Stimulated activated CD8-positive, alpha-beta memory T cell treated with anti-CD3 and anti-CD28 coated beads, Interleukin-7, amount 100 ng/mL, for 1 hour (primary cell): ENCODE measurements at places on chromosomes 12 and 14.

- no peak for DNase-seq
Observed at GRCh38 chr14:93212432-93212831, 5.4 kb downstream of the UBR7 start.

DNA sequence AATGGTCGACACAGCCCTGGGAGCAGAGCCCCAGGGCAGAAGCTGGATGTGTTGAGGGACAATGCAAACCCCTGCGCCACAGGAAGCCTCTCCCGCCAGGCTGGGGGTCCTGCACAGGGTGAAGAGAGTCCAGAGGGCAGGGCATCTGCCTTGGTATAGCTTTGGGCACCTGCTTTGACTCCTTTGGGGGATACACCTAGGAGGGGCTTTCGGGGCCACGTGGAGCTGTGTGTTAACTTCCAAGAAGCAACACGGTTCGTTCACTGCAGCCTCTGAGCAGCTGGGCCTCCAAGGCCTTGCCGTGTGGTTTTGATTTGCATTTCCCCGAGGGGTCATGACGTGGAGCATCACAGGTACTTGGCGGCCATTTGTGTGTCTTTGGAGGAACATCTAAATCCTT, 5.8 kb upstream of the PUS1 start:
- no peak for DNase-seq

GRCh38 chr12:3216097-3216496, 138.9 kb downstream of the TSPAN9 start:
- DNase-seq, result no peak

DNA sequence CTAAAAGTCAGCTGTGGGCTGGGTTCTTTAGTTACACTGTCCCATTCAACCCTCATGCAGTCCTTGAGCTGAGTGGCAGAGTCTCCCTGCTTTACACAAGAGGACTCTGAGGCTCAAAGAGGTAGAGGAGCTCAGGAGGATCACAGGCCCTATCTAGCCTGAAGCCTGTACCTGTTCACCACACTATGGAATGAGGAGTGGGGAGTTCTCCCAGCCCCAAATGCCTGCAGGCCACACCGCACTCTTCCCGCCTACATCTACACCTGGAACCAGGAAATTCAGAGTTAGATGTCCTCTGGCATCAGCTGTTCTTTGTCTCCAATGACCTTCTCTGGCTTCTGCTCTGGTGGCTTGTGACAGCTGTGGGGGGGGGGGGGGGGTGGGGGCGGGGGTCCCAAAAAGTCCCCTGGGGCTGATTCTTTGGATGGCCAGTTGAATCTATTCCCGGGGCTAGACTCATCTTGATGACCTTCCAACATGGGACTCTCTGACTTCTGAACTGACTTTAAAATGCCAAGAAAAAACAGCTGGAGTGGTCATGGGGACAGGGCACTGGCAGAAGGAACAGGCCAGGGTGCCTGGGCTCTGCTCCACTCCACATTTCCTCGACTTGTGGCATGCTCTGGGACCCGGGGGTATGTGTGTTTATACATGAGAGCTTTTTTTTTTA, 30.6 kb downstream of the RIN3 start:
- no peak for DNase-seq

- DNase-seq, result no peak
Observed at GRCh38 chr12:109558374-109559199, 14.7 kb downstream of the MMAB start.

DNA sequence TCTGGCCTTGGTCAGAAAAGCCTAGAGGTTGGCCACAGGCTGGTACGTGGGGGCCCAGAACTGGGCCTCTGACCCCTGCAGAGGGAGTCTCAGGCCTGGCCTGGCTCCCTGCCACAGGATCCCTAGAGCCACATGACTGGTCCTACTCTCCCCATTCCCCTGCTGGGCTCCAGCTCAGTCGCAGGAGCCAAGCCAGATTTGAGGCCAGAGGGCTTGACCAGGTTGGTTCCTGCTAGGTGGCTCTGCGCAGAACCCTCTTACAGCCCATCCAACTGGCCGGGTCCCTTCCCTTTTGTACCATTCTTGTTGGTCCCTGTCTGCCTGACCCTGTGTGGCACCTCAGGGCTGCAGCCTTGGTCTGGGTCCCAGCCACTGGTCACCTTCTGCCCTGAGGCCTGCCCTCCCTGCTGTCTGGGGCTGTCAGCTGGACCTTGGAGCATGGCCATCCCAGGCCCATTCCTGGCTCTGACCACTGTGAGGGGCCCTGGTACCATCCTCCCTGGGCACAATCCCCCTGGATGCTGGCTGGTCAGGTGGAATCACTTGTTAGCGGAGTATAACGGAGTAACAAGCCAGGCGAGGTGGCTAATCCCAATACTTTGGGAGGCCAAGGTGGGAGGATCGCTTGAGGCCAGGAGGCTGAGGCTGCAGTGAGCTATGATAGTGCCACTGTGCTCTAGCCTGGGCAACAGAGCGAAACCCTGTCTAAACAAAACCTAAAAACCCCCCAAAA, 22.9 kb upstream of the PPP1R13B start:
- DNase-seq, result no peak

DNA sequence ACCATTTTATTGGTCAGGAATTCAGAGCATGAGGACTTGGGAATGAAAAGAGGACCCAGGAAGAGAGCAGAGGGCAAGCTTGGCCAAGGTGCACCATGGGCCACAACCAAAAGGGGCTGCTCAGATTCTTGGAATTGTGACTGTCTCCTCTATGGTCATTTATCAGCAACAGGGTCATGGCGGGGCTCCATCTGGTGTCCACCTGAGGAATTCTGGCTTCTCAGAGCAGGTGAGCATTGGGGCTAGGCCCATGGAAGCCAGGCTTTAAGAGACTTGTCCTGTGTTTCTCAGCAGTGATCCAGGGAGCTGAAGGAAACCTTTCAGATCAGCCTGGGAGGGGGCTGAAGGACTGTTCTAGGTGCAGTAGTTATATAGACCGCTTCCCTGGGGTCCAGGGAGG, 2.6 kb upstream of the RIN3 start:
- DNase-seq, result no peak

- no peak for DNase-seq
Observed at GRCh38 chr14:100073576-100074430, 8.6 kb downstream of the EVL start.

- DNase-seq, result no peak
Observed at GRCh38 chr12:21551841-21552465, 25.9 kb downstream of the SPX start.

- no peak for DNase-seq
Observed at GRCh38 chr12:122352394-122352793, 70.1 kb downstream of the CLIP1 start.

DNA sequence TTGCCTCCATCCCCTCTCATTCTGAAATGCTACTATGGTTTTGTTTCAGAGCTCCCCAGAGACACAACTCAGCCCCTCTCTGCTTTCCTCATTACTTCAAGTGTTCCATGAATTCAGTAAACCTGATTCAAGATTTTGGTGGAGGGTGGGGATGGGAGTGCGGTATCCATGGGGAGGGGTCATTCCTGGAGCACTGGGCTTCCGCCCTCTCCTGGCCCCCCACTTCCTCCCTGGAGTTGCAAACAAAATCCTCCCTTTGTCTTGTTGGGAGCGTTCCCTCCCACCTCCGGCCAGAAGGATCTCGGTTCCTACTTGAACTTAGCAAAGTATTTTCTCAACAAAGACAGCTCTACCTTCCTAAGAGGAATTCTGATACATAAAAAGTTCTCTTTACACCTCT, 71.8 kb upstream of the LTA4H start:
- no peak for DNase-seq

DNA sequence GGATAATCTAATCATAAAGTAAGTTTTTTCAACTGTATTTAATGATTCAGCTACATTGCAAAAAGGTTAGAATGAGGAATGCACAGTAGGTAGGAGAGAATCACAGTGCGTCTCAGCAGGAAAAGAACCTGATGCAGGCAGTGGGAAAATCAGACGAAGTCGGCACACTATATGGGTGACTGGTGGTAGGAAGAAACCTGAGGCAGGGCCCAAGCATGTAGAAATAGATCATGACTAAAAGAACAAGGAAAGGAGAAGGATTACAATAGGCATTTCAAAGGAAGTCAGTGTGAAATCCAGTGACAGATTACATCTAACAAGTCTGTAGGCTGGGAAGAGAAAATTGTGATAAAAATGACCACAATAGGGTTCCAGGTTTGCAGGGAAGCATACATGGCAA, 267.0 kb downstream of the MED13L start:
- no peak for DNase-seq

DNA sequence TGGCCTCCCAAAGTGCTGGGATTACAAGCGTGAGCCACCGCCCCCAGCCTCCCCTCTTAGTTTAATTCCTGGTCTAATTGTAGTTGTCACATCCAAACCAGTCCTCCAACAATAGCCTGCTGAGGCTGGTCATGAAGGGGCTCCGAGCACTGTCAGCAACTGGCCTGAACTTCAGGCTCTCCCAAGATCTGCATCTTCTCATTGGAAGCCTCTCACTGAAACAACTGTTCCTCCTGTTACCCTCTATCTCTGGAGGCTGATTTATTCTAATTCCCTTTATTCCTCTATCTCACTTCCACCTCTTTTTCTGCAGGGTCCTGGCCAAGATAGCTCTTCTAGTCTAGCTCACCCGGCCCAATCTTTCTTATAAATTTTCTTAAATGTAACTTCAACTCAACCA, 89.4 kb downstream of the DUSP16 start:
- DNase-seq, result no peak

DNA sequence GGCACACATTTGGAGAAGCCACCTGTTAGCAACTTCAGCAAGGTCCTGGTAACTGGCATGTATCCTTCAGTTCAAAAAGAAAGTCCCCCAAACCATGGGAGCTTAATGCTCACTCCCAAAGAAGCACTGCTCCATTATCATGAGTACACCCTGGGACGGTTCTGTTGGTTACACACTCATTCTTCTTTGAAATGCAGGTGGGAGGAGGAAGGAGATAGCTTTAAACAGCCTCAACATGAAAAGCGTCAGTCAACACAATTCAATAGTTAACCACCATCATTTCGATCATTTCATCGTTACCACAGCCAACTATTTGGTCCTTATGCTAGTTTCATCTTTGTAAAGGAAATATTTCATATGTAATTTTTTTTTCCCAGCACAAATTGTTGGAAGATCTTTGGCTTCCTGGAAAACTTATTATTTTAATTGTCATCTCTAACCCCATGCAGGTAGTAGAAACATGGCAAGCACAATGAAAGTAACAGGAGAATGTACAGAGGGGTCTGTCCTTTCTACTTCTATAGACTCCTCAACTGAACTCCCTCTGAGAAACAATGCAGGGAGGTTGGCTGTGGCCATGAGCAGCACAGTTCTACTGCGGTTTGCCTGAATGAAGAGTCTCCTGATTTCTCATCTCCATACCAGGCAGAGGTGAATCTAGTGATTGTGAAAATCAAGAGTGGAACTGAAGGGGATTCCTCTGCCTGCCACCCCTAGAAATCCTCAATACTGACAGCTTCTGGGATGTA, 196.4 kb upstream of the FOXN3 start:
- no peak for DNase-seq

- no peak for DNase-seq
Observed at GRCh38 chr12:96220902-96221301, 26.7 kb downstream of the ELK3 start.
